ENCODE measurements at places on chromosomes 6 and 20. TPM values are rescaled to one million over a fixed set of nuclear protein-coding genes. Genes with fewer than 3 reads are reported as not detected.

DNA sequence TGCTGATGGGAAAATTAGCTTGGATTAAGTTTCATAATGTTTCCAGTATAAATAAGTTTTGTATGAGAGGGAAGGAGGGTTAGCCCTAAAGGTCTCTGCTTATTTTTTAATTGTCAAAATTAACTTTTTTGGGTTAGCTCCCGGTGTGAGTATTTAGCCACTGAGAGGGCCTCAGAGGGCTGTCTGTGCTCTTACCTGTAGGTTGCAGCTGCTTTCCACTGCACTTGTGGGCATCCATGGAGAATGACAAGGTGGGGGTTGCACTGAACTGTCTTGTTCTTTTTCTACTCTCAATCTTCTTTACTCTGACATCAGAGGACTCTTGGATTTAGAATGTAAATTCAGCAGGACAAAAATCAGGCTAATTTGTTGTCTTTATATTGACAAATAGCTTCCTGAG, 81.4 kb downstream of the CD164 start:
- DNase-seq: no peak

- no peak for DNase-seq
Observed at GRCh38 chr20:58086763-58087561, 141.5 kb downstream of the ANKRD60 start.

DNA sequence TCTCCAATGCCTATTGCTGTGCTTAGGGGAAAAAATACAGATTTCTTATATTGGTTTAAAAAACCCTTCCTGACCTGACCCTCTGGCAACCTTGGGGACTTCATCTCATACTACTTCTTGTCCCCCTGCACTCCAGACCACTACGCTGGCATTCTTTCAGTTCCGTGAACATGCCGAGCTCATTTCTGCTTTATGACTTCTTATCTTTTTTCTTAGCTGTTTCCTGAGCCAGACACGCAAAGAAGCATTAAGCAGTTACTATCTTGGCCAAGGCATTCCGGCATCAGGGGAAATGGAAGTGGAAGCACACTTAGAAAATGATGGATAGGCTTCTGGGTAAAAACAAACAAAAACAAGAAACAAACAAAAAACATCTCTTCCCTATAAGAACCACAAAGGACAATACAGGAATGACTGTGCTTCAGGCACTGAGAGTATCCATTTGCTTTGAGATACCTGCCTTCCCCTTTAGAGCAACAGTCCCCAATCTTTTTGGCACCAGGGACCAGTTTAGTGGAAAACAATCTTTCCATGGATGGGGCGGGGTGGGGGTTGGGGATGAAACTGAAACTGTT, 4.4 kb upstream of the CCDC28A start:
- DNase-seq: no peak

Gene GSTA4
- total RNA-seq: 38.7 TPM

Gene CLDN20
- 0.29 TPM for total RNA-seq

DNA sequence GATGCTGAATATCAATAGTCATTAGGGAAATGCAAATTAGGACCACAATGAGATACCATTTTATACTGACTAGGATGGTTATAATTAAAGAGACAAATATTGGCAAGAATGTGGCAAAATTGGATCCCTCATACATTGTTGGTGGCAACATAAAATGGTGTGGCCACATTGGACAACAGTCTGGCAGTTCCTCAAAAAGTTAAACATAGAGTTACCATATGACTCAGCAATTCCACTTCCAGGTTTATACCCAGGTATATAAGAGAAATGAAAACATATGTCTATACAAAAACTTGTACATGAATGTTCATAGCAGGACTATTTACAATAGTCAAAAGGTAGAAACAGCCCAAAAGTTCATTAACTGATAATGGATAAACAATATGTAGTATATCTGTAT, 2.0 kb upstream of the CRIP3 start:
- no peak for DNase-seq

- no peak for DNase-seq
Observed at GRCh38 chr6:109167562-109167961, 72.3 kb downstream of the CEP57L1 start.

DNA sequence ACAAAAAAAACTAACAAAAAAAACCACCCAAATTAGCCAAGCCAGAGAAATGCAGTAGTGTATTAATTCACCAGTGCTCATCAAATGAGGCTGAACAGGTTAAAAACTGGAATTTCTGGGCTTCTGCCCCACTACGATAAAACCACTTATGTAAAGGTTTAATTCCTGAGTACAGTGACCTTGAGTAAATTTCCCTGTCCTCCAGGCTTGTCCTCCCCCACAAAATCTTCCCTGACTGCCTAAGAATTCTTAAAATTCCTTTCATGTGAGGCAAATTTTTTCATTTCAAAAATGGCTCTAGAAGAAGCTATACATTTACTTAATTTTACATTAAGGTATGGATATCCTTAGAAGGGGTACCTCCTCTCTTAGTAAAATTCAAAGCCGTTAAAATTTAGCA, 80.1 kb upstream of the ID4 start:
- no peak for DNase-seq
